ENCODE measurements at places on chromosomes 5 and 9.

DNA sequence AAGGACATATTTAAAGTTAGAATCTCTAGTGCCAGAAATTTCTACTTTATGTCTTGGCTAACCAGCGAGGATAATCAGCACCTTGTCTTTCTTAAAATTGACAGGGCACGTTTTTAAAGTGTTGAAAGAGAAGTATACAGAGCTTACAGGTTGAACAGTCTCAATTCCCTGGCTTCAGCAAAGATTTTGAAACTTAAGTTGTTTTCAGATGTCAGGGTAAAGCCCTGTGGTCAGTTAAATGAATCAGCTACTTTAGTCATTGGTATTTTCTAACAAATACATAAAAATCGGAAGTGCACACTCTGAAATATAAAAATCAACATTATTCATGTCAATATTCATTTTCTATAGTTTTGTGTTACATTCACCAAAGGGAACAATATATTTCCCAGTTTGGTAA, 29.1 kb downstream of the SNCAIP start:
- DNase-seq, result no peak

- DNase-seq, result no peak
Observed at GRCh38 chr9:124105266-124105665, 93.7 kb downstream of the LHX2 start.

- DNase-seq, result no peak
Observed at GRCh38 chr5:144448457-144448856, 277.8 kb downstream of the KCTD16 start.

DNA sequence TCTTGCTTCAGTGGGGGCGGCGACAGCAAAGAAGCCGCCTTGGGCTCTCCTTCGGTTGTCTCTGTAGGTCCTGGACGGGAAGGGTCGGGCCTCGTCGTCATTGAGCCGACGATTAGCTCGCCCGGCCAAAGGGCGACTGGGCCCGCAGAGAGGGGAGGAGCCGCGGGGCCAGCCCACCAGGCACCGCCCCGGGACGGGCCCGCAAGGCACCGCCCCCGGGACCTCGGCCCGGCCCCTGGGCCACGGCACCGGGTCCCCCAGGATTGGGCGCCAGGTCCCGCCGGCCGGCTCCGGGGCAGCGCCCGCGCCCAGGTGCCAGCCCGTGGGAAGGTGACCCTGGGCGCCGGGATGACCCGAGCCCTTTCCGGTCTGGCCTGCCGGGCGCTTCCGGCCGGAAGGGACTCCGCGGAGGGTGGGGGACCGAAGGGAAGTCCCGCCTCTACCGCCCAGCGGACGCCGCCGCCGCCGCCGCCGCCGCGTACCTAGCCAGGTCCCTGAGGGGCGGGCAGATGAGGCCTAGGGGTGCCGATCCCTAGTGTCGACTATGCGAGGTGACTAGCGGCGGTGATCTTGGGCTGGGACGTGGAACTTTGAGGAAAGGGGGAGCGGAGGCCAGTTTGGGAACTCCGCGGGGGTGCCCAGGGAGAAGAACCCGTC, at the start of the genes GBA2 and RGP1:
GBA2 (minus strand) TSS at position 371 of the 657 bp plus-strand sequence. CDS start 524 bp downstream, outside the sequence.
RGP1 (plus strand) TSS at position 430 of the 657 bp plus-strand sequence. CDS start 469 bp downstream, outside the sequence.
- DNase-seq, result peak; percentile 88

GRCh38 chr9:87909310-87910041, 8.3 kb upstream of the SPATA31C1 start:
- DNase-seq, result no peak

GRCh38 chr9:131477367-131477766, 25.4 kb upstream of the POMT1 start:
- DNase-seq, result peak; percentile 44

DNA sequence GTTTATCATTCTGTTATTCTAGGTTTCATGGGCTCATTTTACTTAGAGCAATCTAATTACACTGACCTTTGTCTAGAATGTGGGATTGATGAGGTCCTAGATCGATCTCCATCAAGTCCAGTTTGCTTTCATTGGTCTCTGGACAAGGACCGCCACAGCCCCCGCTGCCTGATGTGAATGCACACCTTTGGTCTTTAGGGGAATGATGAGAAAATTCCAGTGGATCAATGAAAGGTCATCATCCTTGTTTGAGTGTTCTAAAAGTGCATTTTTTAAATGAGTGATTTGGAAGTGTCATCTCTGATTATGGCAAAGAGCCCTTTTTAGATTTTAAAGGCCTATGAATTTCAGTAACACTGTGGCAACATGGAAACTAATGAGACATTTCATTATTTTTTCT, 2.2 kb upstream of the ANKH start:
- DNase-seq, result no peak

DNA sequence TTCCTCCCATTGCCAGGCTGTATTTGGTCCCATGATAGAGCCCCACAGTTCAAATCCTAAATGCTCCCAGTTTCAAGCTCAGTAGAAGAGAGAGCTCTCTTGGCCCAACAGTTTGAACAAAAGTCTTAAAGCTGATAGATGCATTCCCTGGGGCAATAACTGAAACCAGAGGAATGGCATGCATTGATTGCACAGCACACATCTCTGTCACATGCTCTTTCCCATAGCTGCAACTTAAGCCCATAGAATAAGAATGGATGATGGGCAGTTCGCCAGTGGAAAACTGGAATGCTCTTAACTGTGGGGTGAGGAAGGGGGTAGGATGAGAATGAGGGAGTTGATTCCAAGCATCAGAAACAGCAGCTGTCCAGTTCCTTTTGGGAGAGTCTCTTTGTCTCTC, 1942.4 kb upstream of the WWC1 start:
- DNase-seq, result no peak

DNA sequence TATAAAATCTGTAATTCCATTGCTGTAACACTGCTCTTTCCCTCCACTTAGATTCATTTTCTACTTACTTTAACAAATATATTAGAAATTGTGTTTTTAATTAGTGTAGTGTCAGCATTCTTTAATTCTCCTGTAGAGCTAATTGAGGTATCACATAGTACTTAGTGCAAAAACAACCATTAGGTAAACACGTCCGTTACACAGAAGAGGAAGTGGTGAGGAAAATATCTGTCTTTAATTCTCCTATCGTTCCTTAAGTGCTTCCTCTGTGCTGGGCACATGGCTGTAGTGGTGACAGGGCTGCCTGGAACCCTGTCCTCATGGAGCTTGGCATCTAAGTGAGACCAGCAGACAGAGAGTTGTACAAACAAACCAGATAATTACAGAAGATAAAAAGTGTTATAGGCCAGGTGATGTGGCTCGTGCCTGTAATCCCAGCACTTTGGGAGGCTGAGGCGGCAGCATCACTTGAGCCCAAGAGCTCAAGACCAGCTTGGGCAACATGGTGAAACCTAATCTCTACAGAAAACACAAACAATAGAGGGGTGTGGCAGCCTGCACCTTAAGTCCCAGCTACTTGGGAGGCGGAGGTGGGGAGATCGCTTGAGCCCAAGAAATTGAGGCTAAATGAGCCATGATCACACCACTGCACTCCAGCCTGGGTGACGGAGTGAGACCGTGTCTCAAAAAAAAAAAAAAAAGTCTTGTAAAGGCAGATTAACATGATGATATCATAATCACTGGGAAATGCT, 36.4 kb downstream of the PARP8 start:
- DNase-seq, result no peak

DNA sequence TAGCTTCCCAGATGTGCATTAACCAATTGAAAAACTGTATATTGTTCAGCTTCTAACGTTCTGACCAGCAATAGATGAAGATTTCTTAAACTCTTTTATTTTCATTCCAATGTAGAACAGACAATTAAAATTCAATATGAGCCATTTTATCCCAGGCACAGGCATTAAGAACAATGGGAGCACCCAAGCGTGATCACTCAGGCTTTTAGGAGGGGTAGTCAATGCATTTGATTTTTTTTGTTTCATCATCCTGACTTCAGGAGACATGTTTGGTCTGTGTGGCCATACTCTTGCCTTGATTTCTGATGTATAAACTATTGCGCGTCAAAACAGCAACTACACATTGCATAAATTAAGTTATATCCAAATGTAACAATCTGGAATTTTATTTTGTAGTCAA, 653.0 kb upstream of the RORB start:
- DNase-seq, result no peak

DNA sequence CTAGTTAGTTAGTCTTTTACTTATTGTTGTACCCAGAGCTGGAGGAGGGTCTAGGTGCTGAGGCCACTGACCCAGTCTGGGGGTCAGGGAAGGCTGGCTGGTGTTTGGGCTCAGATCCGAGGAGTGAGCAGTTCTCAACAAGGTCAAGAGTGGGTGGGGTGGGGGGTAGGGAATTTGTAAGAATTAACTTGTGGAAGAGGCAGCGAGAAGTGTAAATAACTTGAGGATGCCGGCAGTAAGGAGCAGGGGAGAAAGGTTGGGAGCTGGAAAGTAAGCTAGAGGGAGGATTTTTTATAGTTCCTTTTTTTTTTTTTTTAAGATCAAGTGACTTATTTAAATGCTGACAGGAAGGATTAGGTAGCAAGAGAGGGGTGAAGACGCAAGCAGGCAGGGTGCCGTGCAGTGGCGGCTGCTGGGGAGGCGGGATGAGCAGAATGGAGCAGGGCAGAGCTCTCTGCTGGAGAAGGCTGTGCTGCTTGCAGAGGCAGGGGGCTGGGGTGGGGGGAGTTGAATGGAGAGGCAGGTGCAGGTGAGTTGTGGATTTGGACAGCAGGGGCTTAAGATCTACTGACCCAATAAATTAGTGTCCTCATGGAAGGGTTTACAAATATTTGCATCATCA, 35.3 kb upstream of the SMIM32 start:
- DNase-seq, result no peak

- no peak for DNase-seq
Observed at GRCh38 chr9:134690946-134691694, 49.5 kb downstream of the COL5A1 start.

DNA sequence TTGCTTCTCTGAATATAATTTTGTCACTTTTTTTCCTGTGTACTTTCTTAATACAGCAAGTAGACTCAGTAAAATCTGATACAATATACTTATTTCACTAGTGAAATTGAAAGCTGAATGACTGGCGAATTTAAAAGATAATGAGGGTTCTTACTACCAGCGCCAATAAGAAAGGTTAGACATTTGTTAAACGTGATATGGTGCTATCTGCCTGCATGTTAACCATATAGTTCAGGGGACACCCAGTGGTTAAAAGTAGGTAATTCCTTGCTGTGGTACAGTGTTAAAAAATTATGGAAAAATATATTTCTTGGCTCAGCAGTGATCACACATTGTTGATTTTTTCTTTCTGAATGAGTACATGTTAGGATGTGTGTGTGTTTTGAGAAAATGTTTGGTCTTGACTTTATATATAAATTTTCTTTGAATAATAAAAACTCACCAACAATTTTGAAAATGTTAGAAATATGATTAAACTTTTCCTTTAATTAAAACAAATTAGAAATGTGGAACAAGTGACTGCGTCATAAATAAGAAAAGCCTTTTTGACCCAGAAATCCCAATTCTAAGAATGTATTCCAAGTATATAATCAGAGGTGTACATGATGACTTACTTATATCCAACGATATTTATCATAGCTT, 25.8 kb downstream of the CAST start:
- DNase-seq, result no peak

DNA sequence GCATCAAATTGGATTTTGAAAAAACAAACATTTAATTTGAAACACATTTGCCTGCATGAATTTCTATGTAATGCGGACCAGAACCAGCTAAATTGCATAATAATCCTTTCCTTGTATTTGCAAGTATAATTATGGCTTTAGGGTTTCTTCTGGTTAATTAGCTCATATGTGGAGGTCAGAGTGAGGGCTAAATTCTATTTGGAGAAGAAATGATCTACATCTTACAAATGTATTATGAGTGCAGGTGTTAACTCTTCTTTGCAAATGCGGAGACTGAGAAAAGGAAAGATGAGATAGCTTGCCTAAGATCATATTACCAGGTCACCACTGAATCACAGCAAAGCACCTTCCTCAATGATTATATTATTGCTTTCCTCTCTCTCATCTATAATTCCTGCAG, 194.7 kb downstream of the CDH9 start:
- no peak for DNase-seq

DNA sequence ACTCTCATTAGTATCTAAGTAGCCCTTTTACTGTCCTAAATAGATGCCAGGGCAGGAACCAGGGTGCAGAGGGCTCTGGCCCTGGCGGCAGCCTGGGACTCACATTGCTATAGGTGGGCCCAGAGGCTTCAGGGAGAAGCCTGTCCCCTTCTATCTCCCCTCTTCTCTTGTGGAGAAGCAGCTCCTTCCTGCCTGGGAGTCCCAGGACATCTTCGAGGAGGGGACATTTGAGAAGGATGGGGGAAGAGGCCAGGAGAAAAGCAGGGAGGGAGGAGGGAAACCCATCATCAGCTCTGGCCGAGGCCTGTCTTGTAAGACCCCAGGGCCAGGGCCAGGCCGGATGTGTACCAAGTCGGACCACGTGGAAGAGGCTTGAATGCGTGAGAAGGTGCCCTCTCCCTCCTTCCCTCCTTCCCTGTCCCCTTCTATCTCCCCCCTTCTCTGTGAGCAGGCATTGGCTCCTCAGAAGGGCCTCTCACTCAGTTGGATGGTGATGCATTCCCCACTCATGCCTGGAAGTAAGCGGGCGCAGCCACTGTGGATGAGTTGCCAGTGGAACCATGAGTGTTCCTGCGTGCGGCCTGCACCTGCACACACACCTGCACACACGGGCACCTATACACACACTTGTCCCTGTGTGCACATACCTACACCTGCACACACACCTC, 20.7 kb upstream of the LPCAT1 start:
- no peak for DNase-seq

- DNase-seq, result no peak
Observed at GRCh38 chr9:134641990-134642384, 384 bp downstream of the COL5A1 start.

DNA sequence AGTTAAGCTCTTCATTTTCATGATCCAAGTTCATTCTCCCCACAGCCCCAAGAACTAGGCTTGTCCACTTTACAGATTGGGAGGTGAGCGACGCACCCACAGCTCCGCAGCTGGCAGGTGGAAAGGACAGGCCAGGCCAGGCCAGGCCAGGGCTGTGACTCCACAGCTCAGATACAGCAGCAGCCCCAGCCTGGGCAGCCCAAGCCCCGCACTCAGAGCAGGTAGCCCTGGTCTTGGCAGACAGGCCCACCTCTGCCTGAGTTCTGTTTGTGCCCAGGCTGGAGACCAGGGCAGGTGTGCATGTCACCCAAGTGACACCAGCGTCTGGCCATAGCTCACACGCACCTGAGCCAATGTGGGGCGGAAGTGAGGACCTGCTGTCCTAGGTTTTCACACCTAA, 124.7 kb downstream of the WNK2 start:
- DNase-seq, result no peak

DNA sequence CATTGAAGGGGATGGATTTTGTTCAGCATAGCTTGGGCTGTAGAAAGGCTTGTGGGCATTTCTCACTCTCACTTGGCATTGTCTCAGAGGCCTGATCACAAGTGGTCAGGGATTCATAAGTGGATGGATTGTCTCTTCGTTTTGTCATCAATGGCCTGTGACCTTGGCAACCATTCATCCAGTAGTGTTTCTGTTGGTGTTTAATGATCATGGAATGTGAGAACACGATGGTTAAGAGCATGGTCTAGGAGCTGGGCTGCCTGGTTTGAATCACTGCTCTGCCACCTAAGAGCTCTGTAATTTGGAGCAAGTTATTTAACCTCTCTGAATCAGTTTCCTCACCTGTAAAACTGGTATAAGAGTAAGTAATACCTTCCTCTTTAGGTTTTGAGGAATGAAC, 430.1 kb upstream of the MEF2C start:
- DNase-seq, result no peak

GRCh38 chr9:87199278-87199677, 252.0 kb upstream of the GAS1 start:
- DNase-seq, result no peak
